Heart right ventricle (tissue), 16 donors: ENCODE measurements at places on chromosomes 5 and 9. TPM values are rescaled to one million over a fixed set of nuclear protein-coding genes. Genes with fewer than 3 reads are reported as not detected.

- DNase-seq = no peak
- H3K4me1 ChIP-seq = peaks cover 10% of the 10 kb centered on the region
- no peaks in the 10 kb centered on the region for H3K36me3 ChIP-seq
- no peak overlapping the region for H3K4me3 ChIP-seq
- no peaks in the 10 kb centered on the region for H3K27me3 ChIP-seq
These were observed 11.4 kb upstream of the MATR3 start for GRCh38 chr5:139282197-139282557.

DNA sequence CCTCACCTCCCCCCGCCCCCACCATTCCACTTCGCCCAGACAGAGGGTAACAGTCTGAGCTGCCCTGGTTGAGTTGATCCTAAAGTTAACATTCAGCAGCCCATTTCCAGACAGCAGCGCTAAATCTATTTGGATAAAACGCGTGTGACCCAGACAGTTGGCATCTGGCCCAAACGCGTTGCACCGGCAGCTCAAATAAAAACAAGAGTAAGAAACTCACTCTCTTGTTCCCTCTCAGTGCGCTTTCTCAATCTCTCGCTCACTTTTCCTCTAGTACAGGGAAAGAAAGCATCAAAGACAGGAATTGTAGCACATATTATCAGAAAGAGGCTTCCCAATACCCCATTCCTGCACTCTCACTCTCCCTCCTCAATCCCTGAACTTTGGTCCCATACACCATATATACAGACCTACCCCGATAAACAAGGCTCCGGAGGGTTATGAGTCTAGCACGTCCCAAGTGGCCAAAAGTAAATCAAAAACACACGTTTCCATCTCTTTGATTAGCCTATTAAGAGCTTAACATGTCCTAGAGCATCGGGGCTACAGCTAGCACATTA is 1.3 kb downstream of the ADAMTS6 start:
- H3K27me3 ChIP-seq = no peaks in the 10 kb centered on the region
- H3K36me3 ChIP-seq = no peaks in the 10 kb centered on the region
- H3K4me1 ChIP-seq = peaks cover 18% of the 10 kb centered on the region
- peak; percentile 77 for DNase-seq
- H3K27ac ChIP-seq = no peak overlapping the region
- peak overlapping the region; percentile 58 for H3K4me3 ChIP-seq

Gene ABLIM3
- 91.0 TPM for total RNA-seq

Gene DAB2IP
- total RNA-seq = 60.4 TPM

Gene FAM200C
- 3.7 TPM for total RNA-seq
